Activated CD4-positive, alpha-beta T cell treated with anti-CD3 and anti-CD28 coated beads, Interleukin-2, amount 50 U/mL, for 4 hours (primary cell): ENCODE measurements at places on chromosomes 4 and X.

DNA sequence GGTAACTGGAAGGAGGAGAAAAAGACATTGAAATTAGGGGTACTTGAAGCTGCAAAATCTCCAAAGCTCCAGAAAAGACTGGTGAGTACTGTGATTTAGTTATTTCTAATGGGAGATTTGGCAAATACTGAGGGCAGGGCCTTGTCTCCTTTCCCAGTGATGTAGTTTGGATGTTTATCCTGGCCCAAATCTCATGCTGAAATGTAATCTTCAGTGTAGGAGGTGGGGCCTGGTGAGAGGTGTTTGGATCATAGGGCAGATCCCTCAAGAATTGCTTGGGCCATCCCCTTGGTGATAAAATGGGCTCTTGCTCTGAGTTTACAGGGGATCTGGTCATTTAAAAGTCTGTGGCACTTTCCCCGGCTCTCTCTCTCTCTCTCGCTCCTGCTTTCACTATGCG lies 33.1 kb upstream of the GK start:
- no peak for DNase-seq

DNA sequence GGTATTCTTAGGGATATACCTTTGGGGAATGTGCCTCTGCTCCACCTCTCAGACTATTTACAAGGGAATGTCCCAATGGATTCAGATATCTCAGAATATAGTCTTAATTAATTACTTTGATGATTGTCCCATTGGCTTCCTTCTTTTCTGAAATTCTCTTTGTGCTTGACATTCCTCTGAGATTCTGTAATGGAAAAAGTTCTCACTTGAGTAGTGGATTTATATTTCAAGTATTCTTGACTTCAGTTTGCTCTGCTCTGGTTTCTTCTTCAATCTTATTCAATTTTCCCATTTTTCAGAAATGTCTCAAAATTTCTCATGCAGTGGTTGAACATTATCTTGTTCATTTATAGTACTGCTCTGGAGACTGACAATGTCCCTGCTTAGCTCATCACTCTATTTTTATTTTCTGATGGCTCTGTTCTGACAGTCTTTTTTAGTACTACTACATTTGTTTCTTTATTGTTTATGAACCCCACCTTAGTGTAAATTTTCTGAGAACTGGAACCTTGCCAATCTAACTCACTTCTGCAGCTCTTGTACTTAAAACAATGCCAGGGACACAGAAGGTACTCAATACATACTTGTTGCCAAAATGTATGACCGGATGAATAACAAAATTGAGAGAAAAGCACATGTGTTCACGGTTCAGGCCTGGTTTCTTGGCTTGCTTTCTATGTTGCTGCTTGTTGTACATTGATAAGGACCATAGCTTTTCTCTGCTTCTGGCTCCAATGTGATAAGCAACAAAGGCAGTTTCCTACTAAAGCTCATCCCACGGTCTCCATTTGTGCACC lies 471.7 kb downstream of the GASK1B start:
- DNase-seq: no peak

- DNase-seq: no peak
These were observed 294.3 kb upstream of the BOD1L1 start for GRCh38 chr4:13921805-13922204.

DNA sequence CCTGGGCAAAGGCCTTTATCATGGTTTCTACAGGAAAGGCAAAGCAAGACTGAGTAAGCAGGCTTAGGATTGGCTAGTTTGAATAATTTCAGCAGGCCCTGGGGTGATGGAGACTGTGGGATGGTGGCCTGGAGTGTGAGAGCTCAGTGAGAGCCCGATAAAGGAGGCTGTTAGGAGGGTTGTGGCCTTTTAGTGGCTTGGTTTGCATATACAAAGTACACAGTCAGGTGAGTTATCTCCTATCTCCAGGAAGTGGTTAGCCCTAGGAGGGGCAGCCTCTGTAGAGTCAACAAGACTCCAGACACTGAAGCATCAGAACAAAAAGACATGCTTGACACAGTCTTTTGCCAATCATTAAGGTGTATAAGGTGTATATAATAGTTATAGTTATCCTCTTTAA lies 157.2 kb downstream of the CFAP299 start:
- DNase-seq: peak; percentile 9

DNA sequence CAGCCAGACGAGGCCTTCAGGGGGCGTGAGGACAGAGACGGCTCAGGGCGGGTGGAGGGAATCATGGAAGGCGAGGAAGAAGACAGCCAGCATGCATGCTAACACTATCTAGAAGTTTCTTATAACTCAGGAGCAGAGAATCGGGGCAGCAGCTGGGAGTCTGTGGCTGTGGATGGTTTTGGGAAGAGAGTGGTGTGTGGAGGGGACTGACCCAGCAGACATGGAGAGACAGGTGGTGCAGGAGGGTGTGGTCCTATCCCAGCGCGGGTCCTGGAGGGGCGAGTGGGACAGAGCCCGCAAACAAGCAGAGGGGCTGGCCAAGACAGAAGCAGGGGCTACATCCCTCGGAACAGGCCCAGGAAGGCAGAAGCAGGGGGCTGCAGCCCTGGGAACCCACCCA lies 192.1 kb downstream of the AFAP1 start:
- no peak for DNase-seq

DNA sequence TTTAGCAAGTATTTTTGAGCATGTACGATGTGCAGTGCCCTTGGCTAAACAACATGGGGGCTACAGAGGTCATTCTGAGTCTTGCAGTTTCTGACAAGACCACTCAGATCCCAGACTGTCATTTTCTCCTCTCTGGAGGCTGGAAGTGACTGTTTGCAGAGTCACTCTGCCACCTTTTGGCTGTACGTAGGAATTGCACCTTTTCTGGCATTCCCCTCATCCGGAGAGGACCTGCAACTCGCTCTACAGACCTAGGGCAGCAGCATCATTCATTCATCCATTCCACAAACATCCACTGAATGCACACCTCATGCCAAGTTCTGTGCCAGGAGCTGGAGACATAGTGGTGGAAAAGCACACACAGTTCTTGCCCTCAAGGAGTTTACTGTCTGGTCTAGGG lies 160.4 kb upstream of the GPR101 start:
- DNase-seq: no peak
